ENCODE measurements at places on chromosomes 12 and 14. TPM values are rescaled to one million over a fixed set of nuclear protein-coding genes. Genes with fewer than 3 reads are reported as not detected.

- no peak for DNase-seq
Measured at GRCh38 chr14:58918066-58918738, 270.3 kb upstream of the DAAM1 start.

- no peak for DNase-seq
Measured at GRCh38 chr14:103856607-103857006, 9.2 kb upstream of the PPP1R13B start.

GRCh38 chr12:123344086-123344485 is 20.6 kb downstream of the SBNO1 start:
- no peak for DNase-seq

DNA sequence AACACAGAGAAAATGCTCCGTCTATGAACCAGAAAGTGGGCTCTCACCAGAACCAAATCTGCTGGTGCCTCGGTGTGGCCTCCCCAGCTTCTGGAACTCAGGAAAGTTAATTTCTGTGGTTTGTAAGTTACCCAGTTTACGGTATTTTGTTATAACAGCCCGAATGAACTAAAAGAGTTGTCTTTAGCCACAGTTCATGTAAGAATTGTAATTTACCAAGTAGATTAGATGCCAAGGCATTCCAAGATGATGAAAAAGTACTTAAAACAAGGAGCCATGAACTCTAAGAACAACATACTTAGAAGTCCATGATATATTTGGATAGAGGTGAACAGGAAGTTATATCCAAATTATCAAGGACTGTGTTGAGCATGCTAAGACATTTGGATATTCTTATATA is 259.9 kb upstream of the GARIN6 start:
- DNase-seq = no peak

Gene IL22
- total RNA-seq = not detected

DNA sequence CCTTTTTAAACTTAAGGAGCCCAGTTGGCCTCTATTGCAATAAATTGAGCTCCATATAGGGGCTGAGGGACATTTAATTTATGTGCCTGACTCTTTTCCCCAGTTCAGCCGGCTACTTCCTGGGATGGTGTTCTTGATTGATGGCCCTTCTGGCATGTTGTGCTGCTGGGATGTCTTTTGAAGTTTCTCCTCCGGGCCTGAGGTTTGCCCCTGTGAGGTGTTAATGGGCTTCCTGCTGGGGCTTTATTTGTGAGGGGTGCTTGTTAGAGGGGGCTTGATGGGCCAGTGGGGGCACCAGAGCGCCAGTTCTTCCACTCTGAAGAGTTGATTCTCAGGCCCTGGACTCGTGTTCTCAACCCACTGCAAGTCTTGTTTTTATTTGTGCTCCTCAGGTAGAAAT is 69.6 kb downstream of the CHST11 start:
- DNase-seq = no peak

All from aorta (tissue), 5 donors.